Upper lobe of left lung (tissue), 6 donors: ENCODE measurements at places on chromosomes 7 and 10. TPM values are rescaled to one million over a fixed set of nuclear protein-coding genes. Genes with fewer than 3 reads are reported as not detected.

CPVL gene
- total RNA-seq = 35.3 TPM

HHEX gene
- 19.7 TPM for total RNA-seq

SFXN2 gene
- total RNA-seq = 9.5 TPM

GRCh38 chr10:102504976-102505300 is 1.2 kb downstream of the SUFU start:
- DNase-seq = no peak

- no peak for DNase-seq
Measured at GRCh38 chr7:151894111-151895007, 17.4 kb upstream of the PRKAG2 start.

- no peak for DNase-seq
Measured at GRCh38 chr7:122135275-122135674, 8.8 kb downstream of the AASS start.

DNA sequence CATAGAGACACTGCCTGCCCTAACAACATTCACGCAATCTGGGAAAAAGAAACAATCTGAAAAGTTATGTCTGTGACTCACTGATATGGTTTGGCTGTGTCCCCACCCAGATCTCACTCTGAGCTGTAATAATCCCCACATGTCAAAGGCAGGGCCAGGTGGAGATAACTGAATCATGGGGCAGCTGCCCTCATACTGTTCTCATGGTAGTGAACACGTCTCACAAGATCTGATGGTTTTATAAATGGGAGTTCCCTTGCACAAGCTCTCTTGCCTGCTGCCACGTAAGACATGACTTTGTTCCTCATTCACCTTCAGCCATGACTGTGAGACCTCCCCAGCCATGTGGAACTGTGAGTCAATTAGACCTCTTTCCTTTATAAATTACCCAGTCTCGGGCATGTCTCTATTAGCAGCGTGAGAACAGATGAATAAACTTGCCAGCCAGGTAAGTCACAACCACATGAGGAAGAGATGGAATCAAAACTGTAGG is 341.5 kb upstream of the AOAH start:
- no peak for DNase-seq

DNA sequence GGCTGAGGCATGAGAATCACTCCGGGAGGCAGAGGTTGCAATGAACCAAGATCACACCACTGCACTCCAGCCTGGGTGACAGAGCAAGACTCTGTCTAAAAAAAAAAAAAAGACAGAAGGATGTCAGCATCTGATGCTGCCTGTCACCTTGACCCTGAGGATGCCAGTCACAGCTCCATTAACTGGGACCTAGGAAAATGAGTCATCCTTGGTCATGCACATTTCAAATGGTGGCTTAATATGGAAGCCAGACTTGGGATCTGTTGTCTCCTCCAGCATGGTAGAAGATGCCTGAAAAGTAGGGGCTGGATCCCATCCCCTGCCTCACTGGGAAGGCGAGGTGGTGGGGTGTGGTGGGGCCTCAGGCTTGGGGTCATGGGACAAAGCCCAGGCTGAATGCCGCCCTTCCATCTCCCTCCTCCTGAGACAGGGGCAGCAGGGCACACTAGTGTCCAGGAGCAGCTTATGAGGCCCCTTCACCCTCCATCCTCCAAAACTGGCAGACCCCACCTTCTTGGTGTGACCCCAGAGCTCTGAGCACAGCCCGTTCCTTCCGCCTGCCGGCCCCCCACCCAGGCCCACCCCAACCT is 1.3 kb downstream of the NOS3 start:
- no peak for DNase-seq

DNA sequence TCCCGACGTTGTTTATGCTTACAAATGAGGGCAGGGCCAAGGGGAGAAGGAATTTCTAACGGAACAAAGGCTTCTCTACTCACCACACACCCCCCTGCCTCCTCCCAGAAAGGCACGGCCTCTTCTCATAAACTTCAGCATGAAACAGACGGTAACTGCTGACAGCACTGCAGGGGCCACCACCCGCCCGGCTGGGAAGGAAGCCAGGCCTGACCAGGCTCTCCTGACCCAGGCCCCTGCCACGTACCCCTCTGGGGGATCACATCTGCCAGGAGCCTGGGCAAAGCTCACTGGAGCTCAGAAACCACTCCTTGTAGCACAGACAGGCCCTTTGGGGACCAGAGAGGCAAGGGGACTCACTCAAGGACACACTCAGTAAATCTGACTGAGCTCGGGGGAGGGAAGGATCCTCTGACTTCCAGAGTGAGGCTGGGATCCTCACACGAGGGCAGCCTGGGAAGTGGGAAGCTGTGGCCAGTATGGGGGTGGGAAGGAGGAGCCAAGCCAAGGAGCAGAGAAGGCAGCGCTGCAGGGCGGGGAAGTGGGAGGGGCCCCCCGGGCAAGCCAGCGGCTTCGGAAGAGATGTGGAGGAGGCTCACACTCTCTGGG is 46.1 kb downstream of the ZCCHC24 start:
- DNase-seq = peak; percentile 93
